Activated CD4-positive, alpha-beta memory T cell treated with anti-CD3 and anti-CD28 coated beads, Interleukin-2, amount 10 ng/mL, durations not matched to agents 7 days and 5 days (primary cell): ENCODE measurements at places on chromosomes 12 and 14. TPM values are rescaled to one million over a fixed set of nuclear protein-coding genes. Genes with fewer than 3 reads are reported as not detected.
A peak's percentile ranks its signal among the peaks of the same experiment; 100 is the strongest.

- DNase-seq, result no peak
These were observed 162.5 kb downstream of the SLC38A4 start for GRCh38 chr12:46663318-46663717.

CCDC197 gene
- total RNA-seq, result not detected

DNA sequence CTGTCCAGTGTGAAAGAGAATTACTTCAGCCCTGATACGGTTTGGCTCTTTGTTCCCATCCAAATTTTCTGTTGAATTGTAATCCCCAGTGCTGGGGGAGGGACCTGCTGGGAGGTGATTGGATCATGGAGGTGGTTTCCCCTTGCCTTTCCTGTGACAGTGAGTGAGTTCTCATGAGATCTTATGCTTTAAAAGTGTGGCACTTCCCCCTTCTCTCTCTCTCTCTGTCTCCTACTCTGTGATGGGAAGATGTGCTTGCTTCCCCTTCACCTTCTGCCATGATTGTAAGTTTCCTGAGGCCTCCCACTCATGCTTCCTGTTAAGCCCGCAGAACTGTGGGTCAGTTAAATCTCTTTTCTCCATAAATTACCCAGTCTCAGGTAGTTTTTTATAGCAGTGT is 5.5 kb upstream of the SLC15A5 start:
- DNase-seq, result no peak

- DNase-seq, result peak; percentile 82
These were observed 30.6 kb upstream of the RPLP0 start for GRCh38 chr12:120231316-120232011.

GRCh38 chr14:104749111-104749649 is 3.8 kb upstream of the SIVA1 start:
- DNase-seq, result no peak

IAPP gene
- not detected for total RNA-seq

DNA sequence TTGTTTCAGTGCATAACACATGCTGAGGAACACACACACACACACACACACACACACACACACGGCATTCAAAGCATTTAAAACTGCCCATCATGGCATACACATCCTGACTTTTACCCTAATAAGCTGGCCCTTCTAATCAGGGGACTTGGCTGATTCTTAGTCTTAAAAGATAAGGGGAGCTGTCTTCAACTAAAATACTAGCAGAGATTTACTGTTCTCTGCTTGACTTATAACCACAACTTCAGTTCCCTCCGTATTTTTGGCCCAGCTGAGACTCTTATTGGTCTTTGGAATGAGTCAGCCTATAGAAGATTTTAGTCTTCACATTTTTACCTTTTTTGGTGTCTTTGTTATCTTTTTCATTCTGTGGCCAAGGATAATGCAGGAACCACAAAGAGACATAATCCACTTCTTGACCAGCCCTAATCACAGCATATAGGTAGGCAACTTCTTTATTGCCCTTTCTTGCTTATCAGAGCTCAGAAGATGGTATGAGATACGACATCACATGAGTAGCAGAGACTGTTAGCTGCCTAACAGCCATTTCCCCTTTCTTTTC is 25.1 kb upstream of the SLC8A3 start:
- DNase-seq, result no peak

KRT82 gene
- not detected for total RNA-seq

DNA sequence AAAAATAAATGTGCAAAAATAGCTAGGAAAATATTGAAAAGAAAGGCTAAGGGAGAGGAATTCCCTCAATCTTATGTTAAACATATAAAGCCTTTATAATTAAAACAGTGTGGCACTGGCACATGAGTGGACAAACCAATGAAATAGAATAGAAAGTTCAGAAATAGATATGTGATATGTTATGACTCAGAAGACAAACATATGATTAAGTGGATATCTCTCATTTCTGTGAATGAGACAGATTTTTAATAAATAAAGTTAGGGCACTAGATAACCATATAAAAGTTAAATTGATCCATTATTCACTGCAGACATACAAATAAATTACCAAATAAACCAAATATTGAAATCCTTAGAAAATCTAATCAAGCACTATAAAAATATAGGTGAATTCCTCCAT is 73.0 kb downstream of the ALG10B start:
- DNase-seq, result no peak

DNA sequence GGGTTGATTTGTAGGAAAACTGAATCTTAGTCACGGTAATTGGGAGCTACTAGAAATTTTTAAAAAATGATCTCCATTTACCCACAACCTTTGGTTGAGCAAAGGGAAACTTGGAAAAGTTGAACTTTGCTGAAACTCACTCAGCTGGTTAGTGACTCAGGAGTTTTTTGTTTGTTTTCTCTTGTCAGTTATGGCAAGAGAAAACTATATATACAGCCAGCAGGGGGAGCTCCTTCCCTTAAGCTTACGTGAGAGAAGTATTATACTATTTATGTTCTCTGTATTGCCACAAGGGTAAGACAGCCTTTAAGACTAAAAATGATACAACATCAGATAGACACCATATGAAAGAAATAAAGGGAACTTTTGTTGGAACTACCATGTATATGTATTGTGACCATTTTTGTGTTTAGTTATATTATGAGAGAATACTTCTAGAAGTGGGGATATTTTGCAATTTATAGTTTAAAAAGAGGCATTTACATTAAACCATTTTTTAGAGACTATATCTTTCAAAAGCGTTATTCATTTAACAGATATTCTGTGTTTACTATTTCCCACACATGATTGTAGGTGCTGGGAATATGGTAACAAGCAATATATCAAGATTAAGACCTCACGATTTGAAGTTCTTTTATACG is 28.1 kb upstream of the TBC1D30 start:
- peak; percentile 55 for DNase-seq

DNA sequence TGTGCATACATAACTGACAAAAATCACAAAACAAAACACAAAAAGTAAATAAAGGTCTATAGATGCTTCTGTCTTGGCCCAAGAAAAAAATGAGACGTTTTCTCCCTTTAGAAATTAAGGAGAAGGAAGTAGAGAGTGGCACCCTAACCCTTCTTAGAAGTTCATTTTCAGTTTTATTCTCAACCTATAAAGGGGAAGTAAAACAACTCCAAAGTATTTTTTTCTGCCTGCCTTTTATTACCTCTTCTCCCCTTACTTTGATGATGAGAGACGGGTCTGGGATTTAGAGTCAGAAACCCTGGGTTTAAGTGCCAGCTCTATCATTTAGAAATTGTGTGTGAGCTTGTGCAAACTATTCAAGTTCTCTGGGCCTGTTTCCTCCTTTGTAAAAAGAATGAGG is 2.8 kb downstream of the PRIM1 start:
- no peak for DNase-seq

GRCh38 chr12:109110988-109111495 is 5.3 kb upstream of the ACACB start:
- peak; percentile 61 for DNase-seq

DNA sequence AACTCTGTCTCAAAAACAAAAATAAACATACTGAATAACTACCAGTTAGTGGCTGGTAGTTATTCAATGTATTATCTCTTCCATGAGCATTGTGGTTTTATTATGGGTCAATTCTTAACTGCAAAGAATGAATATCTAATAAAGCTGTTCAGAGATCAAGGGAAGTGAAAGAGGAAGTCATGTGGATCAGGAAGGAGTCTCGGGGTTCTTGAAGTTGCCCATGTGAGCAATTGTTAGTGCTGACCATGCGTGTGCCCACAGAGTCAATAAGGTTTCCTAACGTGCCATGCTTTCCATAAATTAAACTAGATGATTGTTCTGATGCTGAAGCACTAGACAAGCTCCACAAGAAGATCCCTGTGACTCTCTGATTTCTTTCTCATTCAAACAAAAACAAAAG is 136.5 kb upstream of the CPSF6 start:
- DNase-seq, result no peak

DNA sequence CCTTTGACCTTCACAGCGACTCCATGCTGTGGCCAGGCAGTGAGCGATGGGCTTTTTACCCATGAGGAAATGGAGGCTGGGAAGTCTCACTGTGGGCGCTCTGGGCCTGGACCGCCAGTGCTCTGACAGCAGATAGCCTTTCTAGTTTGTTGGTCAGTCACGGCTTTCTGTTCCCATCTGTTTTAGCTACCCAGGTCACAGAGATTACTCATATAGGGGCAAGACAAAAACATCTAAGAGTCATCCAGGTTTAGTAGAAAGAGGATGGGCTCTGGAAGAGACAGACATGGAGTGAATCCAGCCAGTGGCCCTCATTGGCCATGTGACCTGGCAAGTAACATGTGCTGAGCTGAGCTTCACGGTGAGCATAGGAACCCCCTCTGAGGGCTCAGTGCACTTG is 68.6 kb downstream of the MARK3 start:
- no peak for DNase-seq

KLHL33 gene
- 0.05 TPM for total RNA-seq

- no peak for DNase-seq
These were observed 201.4 kb upstream of the PWP1 start for GRCh38 chr12:107484230-107484629.

DPF3 gene
- 15.4 TPM for total RNA-seq

KLRD1 gene
- total RNA-seq, result 1.1 TPM

- DNase-seq, result peak; percentile 69
These were observed 29.4 kb upstream of the BCL7A start for GRCh38 chr12:121992059-121992879.

GRCh38 chr12:53170215-53170614 is 10.3 kb upstream of the ZNF740 start:
- DNase-seq, result no peak

DNA sequence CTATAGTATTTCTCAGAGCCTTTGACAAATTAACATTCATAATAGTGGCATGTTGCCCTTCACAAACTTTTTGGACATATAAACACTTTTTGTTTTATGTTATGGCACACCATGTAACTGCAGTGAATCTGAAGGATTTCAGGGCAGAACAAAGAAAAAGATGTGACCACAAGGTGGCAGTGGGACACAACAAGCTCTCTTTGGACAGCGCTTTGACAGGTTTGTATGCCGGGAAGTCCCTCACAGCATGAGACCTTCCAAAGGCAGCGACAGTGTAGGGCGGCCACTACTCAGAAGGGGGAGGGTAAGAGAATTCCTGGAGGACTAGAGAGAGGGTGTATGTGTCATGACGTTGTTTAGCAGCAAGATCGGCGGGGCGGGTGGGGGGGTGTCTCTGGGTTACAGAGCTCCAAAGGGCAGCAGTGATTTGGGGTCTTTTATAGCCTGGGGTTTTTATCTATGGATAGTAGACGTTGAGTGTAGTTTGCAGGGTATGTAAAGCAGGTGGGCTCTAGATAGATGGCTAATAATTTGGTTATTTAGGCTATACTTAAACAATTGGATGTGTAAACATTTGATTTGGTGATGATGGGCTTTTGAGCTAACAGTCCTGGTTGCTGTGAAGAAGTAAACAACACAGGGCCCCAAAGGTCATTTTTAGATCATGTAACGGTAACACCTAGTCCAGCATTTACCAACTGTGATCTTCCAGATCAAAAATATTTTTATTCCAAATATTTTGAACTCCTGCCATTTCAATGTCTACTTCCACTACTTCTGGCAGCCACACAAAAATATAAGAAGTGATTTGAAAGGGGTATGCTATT is 22.9 kb downstream of the ETFBKMT start:
- peak; percentile 74 for DNase-seq
